Activated CD4-positive, CD25-positive, alpha-beta regulatory T cell treated with anti-CD3 and anti-CD28 coated beads, Interleukin-2, amount 50 U/mL, for 16 hours (primary cell): ENCODE measurements at places on chromosomes 6 and 20.

- DNase-seq = no peak
Observed at GRCh38 chr20:11195899-11196558, 522.2 kb upstream of the JAG1 start.

GRCh38 chr6:13268913-13269518, 59.3 kb downstream of the TBC1D7 start:
- no peak for DNase-seq

DNA sequence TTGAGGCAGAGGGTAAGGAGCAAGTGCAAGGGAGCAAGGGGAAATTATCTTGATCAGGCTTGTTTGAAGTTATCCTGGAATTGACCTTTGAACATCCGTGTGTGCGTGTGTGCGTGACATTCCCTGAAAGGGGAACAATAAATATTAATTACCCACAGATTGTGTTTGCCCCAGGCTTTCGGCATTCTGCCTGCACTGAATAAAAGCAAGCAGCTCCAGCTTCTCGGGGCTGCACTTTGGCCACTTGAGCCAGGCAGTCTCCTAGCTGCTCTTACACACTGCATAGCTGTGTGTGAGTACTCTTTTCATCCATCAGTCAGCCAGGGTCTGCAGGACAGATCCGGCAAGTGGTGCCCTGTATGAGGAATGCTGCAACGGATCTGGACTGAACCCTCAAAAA, 107.7 kb upstream of the BTN3A2 start:
- DNase-seq = no peak

DNA sequence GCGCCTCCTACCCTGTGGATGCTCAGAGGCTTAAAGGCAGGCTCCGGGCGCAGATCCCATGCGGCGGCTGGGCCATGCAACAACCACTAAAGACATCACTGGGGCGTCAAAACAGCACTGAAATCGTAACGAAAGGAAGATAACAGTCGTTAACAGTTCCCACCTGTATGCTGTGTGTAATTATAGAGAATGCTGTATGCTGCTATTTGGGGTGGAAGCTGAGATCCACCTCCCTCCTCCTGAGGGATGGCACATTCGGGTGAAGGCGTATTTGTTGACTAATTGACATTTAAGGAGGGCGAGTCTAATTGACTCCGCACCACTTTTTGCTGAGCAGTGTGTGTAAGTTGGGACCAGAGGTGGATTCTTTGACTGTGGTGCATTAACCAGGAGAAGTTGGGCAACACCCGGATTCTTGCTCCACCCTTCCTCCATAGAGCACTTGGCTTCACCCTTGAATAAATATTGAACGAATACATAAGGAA, 687 bp downstream of the SLC35A1 start:
- no peak for DNase-seq

- no peak for DNase-seq
Observed at GRCh38 chr6:14074476-14075094, 43.0 kb upstream of the CD83 start.

GRCh38 chr6:14129575-14129974, 12.0 kb downstream of the CD83 start:
- DNase-seq = no peak
